Testis (tissue), 5 donors: ENCODE measurements at places on chromosomes 1 and 21.
A peak's percentile ranks its signal among the peaks of the same experiment; 100 is the strongest.

DNA sequence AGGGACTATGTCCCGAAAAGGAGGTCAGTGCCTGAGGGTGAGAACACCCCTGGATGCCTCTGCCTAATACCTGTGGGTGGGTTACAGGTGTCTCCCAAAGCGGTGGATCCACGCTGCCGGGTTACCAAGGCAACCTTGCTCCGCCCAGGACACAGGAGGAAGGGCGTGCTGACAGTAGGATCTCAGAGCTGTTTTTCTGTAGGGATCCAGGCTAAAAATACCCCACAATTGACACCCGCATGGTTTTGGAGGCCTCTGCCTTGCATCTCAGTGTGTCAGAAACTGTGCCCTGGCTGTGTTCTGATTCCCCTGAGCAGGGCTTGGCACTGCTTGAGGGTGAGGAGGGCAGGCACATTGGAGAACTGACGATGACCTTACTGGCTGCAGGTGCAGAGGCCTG lies 118.0 kb downstream of the IER5 start:
- no peaks in the 10 kb centered on the region for H3K36me3 ChIP-seq
- H3K4me1 ChIP-seq: peaks cover 5% of the 10 kb centered on the region

DNA sequence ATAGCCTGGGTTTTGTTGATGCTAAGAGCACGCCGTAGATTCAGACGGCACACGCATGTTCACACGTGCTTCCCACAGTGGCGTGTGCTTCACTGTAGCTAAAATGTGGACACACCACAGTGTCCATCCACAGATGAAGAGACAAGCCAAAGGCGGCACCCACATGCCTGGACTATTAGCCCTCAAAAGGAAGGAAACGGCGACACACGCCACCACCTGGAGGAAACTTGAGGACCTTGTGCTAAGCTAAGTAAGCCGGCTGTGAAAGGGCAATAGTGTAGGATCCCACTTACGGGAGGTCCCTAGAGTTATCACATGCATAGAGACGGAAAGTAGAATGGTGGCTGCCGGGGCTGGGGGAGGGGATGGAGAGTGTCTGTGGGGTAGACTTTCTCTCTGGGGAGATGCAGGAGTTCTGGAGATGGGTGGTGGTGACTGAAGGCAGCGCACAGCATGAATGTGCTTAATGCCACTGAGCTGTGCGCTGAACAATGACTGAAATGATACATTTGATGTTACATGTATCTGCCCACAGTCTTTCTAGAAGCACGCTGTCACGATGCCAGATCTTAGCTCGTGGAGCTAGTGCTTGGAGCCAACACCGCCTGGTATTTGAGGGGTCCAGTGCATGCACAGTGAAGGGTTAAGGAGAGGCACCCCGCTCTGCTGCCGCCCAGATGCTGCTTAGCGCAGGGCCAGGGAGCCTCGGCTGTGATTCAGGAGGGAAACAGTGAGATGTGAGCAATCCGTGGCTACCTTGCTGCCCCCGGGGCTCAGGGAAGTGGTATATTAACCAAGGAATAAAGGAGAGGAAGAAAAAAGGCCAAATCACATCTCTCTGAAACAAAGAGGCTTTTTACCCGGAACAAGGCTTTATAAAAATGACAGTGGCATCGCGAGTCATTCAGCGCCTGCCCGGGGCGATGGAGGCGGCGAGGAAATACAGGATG lies 103.7 kb downstream of the PRDM16 start:
- peak; percentile 94 for DNase-seq
- H3K27me3 ChIP-seq: no peaks in the 10 kb centered on the region
- no peak overlapping the region for H3K4me3 ChIP-seq
- H3K27ac ChIP-seq: no peak overlapping the region
- H3K4me1 ChIP-seq: peaks cover 48% of the 10 kb centered on the region
- no peaks in the 10 kb centered on the region for H3K36me3 ChIP-seq

- H3K27ac ChIP-seq: no peak overlapping the region
- H3K4me3 ChIP-seq: no peak overlapping the region
- no peak for DNase-seq
- H3K27me3 ChIP-seq: no peaks in the 10 kb centered on the region
These were observed 9.2 kb downstream of the UAP1 start for GRCh38 chr1:162570718-162571117.

GRCh38 chr1:39699419-39699818 lies 8.2 kb upstream of the HPCAL4 start:
- no peak for DNase-seq
- no peaks in the 10 kb centered on the region for H3K27me3 ChIP-seq
- no peak overlapping the region for H3K27ac ChIP-seq
